Stimulated activated CD4-positive, alpha-beta T cell treated with anti-CD3 and anti-CD28 coated beads, Interleukin-12 subunit alpha, Interleukin-12 subunit beta, amount 100 ng/mL, for 48 hours (primary cell): ENCODE measurements at places on chromosomes 6 and 20.

- DNase-seq: no peak
Observed at GRCh38 chr6:107488174-107488874, 1.6 kb upstream of the SOBP start.

DNA sequence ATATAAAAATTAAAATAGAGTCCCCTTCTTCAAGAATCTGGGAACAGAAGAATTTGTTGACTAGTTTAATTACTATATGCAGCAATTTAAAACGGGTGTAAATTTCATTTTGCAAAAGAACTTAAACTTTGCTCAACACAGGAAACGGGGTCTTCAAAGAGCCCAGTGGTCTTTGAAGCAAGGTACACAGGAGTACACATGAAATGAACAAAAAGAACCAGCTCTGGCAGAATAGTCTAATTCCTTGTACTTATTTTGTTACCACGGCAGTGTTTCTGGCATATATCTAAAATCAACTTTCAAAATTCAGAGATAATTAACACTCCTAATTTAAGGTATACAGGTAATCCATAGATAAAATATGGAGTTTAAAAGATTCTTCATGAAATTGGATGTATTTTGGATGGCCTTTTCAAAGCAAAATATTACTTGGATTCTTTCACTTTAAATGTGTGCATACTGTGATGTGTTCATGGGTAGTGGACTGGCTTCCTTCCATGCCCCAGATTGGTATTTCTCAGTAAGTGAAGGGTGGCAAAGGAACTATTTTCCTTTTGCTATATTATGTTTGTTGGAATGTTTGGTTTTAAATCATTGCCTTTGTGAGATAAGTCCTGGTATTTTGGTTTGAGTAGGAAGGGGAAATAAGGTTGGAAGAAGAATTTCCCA, 96.8 kb upstream of the THEMIS start:
- DNase-seq: no peak

DNA sequence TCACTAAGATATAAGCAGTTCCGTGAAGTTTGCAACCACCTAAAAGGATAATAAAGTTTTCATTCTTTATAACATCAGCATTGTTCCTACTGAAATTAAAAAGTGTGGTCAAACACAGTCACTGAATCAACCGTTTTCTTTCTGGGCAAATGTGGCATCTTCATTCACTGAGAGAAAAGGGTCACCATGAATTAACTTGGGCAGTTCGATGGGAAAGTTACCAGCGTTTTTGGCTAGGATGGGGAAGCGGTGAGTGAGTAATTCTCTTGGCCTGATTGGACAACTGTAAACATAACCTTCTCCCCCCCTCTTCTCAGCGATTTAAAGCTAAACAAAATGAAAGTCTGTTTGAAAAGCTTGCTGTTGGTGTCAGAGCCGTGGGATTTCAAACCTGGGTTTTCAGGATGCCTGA, 181.8 kb downstream of the SASH1 start:
- no peak for DNase-seq

GRCh38 chr6:151009576-151009975, 144.1 kb downstream of the MTHFD1L start:
- DNase-seq: no peak

DNA sequence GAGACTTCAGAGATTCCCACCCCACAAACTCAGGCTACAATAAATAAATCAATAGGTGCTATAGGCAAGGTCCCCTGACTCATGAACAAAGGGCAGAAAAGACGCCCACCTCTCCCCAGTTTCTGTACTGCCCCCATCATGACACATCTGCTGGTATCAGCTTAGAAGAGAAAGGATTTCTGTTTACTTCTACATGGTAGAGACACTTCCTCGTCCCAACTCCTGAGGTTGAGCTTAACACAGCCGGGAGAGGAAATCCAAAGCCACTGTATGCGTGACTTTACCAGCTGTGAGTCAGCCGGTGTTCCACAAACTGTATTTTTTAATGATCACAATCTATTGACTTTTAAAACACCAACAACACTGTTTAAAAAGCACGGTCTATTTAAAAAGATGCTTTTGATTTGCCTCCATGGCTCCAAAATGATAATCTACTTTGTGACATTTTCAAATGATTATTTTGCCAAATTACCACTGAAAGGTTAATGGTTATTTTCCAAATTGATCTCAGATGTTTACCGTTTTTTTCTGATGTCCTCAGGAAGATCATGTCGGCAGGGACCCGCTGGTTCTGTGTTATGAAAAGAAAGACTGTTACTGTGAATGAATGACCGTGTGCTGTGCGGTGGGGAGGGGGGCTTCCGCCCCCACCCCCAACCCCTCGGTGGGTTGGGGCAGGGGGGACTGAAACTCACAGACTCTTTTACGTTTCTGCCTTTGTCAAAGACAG, 72.5 kb downstream of the ATP9A start:
- DNase-seq: no peak
